ENCODE measurements at places on chromosomes 12 and 14.

GRCh38 chr14:26190646-26191045 lies 407.2 kb downstream of the NOVA1 start:
- DNase-seq = no peak

DNA sequence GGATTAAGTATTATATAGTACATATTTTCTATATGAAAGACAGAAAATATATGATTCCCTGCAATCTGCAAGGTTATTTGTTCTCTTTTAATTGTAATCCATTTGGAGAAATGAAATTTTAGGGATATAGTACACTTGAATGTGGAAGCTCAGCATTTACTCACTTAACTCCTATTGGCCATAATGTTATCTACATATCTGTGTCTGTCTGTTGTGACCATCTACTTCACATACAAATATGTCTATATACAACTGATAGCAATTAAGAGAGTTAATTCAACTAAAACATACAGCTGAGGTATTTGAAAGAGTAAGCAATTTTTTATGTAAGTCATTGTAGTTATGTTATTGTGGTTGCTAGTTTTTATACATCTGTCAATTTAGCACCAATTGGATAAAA lies 12.9 kb downstream of the FOXG1 start:
- DNase-seq = no peak

GRCh38 chr12:120490833-120491512 lies 4.9 kb upstream of the DYNLL1 start:
- no peak for DNase-seq

- DNase-seq = no peak
Measured at GRCh38 chr14:98592611-98593170, 679.3 kb downstream of the BCL11B start.

GRCh38 chr12:66688846-66689439 lies 10.1 kb upstream of the GRIP1 start:
- no peak for DNase-seq

DNA sequence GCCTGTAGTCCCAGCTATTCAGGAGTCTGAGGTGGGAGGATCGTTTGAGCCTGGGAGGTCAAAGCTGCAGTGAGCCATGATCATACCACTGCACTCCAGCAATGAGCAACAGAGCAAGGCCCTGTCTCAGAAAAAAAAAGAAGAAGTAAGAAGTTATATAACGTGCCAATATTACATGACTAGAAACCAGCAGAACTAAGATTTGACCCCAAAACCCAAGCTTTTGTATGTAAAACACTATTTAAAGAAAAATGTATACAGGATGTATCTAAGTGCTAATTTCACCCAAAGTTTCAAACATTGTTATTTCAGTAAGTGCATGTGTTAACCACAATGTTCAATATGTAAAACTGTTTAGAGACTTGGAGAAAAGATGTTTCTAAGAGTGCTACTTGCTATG lies 94.7 kb downstream of the SLC5A8 start:
- no peak for DNase-seq

GRCh38 chr14:62179367-62180018 lies 417.3 kb downstream of the SNAPC1 start:
- DNase-seq = peak; percentile 46

DNA sequence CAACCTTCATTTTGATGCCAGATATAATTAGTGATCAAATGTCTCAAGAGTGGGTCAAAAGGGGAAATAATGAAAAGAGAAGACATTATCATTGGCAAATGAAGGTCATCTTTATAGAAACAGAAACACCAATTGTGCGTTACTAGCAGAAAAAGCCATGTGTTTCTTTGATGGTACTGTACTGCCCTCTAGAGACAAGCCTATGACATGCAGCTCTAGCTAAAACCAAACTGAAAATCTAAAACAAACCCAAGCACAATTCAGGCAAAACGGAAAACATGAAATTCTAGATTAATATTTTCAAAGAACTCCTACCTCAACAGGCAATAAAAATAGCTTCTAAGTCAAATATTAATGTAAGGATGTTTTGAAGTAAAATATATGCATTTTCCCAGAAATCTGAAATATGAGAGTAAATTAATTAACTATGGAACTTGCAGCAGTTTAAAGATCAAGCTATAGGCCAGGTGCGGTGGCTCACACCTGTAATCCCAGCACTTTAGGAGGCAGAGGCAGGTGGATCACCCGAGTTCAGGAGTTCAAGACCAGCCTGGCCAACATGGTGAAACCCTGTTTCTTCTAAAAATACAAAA lies 115.4 kb downstream of the KLHL28 start:
- peak; percentile 13 for DNase-seq

DNA sequence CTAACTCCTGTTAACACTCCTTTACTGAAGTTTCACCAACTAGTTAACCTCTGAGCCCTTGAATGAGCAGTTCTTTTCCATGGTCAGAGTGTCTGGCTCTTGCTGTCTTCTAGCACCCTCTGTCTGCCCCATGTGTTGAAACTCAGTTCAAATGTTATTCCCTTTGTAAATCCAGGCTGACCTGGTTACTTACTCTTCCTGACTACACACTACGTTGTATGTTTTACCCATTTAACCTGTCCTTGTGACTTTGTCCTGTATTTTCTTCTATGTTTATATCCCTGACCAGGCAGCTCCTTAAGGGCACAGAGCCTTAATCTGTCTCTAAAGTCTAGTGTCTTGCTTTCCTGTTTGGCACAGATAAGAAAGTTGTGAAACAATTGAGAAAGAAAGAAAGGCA lies 389.0 kb upstream of the RPL10L start:
- DNase-seq = no peak

- DNase-seq = peak; percentile 49
Measured at GRCh38 chr12:13102461-13103195, 839 bp downstream of the GSG1 start.

GRCh38 chr12:569803-570434 lies 93.3 kb downstream of the NINJ2 start:
- DNase-seq = no peak

DNA sequence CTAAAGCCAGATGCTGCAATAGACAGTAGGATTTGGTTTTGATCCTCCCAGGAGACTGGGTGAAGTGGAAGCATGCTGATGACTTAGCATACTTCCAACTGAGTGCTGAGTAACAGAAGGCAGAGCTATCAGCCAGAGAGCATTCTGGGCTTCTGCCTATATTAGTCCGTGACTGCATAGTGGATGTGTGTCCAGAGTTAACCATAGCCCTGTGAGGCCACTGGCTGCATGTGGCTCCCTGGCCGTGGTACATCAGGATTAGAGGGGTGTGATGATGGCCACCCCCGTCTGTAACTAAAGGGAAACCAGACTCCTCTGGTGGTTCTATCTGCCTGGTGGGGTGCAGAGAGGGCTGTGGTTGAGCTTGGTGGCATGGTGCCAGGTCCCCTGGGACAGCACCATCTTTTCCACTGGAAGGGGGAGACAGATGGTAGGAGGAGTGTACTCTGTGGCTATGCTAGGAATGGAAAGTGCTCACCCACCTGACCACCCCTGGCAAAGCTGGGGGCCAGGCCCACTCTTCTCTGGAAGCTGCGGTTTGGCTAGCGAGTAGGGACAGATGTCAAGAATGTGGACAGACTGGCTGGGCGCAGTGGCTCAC lies 27.4 kb downstream of the ABCD4 start:
- DNase-seq = no peak

- no peak for DNase-seq
Measured at GRCh38 chr14:74575507-74575906, 36.5 kb downstream of the LTBP2 start.

DNA sequence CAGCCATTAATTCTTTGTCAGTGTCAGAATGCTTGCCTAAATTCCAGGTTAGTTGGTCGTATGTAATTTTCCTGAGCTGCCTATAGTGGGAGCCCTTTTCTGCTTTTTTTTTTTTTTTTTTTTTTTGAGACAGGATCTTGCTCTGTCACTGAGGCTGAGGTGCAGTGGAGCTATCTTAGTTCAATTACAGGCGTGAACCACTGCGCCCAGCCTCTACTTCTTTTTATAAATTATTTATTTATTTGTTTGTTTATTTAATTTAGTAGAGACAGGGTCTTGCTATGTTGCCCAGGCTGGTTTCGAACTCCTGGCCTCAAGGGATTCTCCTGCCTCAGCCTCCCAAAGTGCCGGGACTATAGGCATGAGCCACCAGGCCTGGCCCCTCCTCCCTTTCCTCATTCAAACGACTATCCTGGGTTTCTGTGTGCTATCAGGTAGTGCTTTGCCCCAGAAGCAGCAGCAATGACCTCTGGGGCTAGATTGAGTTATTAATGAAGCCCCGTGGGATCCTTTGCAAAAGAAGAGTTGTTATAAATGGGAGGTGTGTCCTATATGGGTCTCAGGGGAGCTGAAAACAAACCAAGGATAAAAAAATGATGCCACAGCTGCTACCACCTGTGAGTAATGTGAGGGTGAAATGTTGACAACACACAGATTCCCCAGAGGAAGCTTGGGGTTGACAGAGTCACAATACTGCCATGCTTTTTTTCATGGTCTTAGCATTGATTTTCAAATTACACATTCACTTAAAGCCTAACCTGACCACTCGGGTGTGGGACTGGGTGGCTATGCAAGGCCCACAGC lies 34.6 kb upstream of the NFKBIA start:
- DNase-seq = no peak

- DNase-seq = no peak
Measured at GRCh38 chr12:106126441-106127337, 12.1 kb downstream of the NUAK1 start.

- no peak for DNase-seq
Measured at GRCh38 chr12:3727354-3727753, 25.6 kb downstream of the CRACR2A start.

DNA sequence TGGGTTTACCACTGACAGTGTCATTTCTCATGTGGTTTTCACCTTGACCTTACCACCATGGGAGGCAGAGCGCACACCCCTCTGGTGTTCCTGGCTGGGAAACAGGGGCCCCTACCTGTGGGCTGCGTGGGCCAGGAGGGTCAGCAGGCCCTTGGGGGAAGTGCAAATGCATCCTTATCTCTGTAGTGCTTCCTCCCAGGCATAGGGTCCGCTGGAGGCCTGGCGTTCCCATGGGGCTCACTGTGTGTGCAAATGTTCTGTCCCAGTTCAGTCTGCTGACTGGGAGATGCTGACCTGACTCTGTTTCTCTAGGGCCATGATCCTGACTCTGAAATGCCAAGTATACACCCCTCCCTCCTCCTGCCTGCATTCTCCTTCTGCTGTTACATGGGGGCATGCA lies 81.3 kb downstream of the SLC25A47 start:
- no peak for DNase-seq

- no peak for DNase-seq
Measured at GRCh38 chr12:93530358-93530757, 42.1 kb upstream of the SOCS2 start.

DNA sequence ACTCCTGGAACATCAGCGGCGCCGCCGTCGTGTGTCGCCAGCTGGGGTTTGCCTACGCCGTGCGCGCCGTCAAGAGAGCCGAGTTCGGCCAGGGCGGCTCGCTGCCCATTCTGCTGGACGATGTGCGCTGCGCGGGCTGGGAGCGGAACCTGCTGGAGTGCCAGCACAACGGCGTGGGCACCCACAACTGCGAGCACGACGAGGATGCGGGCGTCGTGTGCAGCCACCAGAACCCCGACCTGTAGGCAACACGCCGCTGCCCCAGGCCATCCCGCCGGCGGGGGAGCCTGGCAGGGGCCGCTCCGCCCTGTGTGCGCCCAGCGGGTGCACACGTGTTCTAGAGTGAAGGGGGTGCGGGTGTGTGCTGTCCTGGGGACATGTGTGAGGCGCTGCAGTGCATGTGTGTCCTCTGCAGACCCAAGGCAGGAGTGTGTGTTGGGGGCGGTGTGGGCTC lies 8.7 kb upstream of the CYP46A1 start:
- DNase-seq = no peak

DNA sequence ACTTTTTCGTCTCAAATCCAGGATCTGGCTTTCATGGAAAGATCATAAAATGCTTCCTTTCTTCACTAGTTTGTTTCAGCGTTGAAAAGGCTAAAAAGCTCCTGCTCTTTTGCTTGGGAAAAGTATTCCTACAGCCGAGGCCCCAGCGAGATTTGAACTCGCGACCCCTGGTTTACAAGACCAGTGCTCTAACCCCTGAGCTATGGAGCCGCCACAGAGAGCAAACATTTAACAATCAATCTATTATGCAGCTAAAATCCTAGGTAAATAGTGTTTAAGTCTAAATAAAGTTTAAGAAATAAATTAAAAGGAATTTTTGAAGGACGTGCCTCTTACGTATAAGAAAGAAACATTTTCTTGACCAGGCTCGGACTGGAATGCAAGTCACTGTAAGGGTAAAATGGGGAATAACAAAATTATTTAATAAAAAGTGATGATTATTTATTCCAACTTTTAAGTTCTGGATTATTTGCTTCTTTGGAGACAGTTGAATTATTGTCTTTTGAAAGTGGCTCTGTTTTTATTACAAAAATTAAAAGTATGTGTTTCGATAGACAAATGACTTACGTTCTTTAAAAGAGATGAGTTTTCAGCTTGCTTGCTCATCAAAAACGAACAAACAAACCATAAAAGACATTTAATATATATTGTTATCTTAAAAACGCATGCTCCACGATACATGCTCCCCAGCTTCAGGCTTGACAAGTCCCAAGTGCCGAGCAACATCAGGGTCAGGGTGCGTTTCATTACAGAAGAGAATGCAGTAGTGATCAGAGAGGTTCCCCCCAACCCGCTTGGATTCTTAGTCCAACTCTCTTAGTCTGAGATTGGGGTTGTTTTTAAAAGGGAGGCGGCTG lies 10.2 kb downstream of the OR6S1 start:
- DNase-seq = no peak

DNA sequence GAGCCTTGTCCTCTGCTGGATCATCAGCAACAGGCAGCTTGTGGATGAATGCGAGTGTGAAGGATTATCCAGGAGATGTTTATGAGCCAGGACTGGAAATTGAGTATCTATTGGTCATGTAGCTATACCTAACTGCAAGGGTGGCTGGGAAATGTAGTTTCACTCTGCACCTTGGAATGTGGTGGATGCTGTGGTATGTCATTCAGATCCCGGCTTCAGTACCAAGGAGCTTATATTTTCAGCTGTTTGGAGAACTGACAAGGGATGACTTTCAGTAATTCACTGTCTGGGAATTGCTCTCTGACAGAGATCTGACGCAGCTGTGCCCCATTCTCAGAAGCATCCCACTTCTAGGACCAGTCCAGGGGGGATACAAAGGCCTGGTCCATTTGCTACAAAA lies 792.3 kb upstream of the NOVA1 start:
- DNase-seq = no peak

GRCh38 chr12:53051881-53052412 lies 2.1 kb downstream of the TNS2 start:
- no peak for DNase-seq

GRCh38 chr12:25682421-25682820 lies 129.3 kb upstream of the LMNTD1 start:
- no peak for DNase-seq

All from NCI-H187 treated with DMSO at 0.1 percent for 48 hours (cell line).